ENCODE measurements at places on chromosomes 5 and 9.

GRCh38 chr9:132146039-132146438 lies 15.8 kb upstream of the NTNG2 start:
- DNase-seq: no peak

GRCh38 chr5:133290669-133291240 lies 238.9 kb downstream of the HSPA4 start:
- no peak for DNase-seq

DNA sequence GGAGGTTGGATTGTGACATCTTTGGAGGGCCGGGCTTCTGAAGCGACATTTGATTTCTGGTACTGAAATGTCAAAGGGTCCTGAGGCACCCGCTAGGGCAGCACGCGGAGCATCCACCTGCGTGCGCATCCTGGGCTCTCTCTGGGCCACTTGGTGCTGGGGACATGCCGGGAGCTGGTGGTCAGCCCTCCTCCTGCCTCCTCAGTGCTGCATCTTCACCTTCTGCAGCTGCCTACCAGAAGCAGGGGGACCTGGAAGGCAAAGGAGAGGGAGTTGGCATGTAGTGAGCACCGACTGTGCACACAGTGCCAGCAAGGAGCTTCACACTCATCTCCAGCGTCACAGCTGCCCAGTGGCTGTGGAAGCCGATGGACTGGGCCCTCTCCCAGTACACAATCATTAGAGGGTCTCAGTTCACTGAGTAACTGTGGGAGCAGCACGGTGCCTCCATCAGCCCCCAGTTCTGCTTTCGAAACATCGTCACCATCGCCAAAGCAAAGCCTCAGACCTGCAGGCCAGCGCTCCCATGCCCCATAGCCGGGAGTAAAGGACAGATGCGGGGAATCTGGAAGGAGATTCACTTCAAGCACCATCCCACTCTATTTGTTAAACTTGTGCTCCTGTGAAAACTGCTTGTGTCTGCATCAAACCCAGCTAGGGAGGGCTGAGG lies 138.4 kb downstream of the KCNIP1 start:
- DNase-seq: no peak

DNA sequence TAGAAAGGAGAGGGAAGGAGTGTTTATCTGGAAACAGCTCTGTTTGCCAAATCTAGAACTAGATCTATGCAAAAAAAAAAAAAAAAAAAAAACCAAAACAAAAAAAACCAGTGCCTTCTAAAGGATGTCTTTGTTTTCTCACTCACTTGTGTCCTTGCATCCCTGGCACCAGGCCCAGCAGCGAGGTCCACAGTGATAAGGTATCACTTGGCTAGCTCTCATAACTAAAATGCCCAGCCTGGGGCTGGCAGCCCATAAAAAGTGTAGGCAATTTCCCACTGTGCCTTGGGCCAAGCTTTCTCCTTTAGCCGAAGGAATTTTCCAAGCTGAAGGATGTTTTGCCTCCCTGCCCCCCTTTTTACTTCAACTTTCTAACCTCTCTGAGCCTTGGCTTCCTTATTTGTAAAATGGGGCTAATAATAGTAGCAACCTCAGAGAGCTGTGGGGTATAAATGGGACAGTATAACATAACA lies 20.8 kb downstream of the RGS3 start:
- no peak for DNase-seq

DNA sequence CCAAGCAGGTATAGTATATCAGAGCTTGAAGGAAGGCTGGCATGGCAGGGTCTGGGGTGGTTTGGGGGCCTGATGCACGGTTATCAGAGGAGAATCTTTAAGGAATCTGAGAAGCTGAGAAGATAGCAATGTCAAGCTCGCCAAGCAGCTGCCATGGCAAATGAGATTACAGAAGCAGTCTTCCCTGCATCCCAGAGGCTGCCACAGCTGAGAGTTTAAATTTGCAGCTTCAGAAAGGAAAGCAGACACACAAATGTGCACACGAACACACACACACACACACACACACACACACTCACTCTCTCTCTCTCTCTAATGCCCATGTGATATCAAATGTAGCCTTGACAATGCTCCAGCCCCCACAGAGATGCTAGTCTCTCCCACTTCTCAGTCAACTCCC lies 79.0 kb upstream of the TNC start:
- DNase-seq: no peak

Measured in T-helper 1 cell (primary cell).